ENCODE measurements at places on chromosomes 16 and 17. TPM values are rescaled to one million over a fixed set of nuclear protein-coding genes. Genes with fewer than 3 reads are reported as not detected.

DNA sequence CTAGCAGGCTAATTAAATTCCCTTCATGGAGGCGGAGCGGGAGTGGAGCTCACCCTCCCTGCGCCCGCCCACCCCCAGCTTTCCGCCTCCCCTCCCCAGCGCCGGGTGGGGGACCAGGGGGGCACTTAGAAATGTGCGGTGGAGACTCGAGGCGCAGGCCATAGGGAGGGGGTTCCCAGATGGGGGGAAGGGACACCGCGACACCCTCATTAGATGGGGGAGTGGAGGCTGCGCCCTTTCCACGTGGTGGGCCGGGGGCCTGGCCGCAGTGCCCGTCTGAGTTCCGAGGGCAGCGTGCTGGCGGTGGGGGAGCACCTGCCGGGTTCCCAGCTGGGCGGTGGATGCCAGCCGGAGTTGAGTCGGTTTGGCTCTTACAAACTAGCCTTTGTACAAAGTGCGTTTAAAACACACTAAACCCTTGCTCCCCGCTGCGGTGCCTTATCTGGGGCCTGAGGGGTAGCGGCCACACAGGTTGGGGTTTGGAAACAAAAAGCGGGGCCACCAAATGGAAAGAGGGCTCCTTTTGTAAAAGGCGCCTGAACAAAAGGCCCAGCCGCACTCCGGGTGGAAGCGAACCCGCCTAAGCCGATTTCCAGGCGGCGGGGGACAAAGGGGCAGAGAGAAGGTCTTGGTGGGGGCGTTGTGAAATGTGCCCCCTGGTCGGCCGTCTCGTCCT, 1.4 kb downstream of the GSE1 start:
- peak; percentile 19 for DNase-seq

DNA sequence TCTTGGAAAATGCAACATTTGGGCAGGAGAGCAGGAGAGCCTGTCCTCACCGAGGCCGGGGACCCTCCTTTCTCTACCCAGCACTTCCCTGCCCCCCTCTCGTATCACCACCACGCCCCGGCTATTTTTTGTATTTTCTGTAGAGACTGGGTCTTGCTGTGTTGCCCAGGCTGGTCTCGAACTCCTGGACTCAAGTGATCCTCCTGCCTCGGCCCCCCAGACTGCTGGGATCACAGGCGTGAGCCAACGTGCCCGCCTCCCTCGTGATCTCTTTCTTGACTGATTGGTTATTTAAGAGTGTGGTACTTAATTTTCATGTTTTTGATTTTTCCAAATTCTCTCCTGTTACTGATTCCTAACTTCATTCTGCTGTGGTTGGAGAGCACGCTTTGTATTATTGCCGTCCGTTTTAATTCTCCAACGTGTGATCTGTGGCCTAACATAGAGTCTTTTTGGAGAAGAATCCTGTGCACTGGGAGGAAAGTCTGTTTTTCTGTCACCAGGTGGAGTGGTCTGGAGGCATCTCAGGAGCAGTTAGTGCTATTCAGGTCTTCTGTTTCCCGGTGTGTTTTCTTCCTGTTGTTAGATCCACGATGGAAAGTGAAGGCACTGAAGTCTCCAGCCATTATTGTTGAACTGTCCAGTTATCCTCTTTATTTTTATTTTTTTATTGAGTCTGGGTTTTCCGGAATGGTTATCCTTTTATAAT, 40.4 kb downstream of the ZNF778 start:
- DNase-seq, result no peak

DNA sequence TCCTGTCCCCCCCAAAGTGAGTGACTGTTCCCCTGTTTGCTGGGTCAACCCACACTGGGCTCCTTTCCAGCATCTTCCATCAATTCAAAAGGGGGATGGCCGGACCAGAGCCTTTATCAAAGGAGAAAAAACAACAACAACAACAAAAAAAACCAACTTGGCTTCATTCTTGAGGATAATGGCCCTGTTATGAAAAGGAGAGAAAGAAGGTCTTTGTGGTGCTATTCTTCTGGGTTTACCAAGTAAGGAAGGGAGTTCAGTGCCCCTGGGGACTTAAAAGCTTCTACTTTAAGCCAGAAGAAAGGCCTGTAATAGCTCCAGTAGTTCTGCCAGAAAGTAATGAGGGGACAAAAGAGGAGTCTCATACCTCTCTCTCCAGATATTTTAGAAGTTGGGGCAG, 71.5 kb downstream of the RGS9 start:
- DNase-seq, result no peak

DNA sequence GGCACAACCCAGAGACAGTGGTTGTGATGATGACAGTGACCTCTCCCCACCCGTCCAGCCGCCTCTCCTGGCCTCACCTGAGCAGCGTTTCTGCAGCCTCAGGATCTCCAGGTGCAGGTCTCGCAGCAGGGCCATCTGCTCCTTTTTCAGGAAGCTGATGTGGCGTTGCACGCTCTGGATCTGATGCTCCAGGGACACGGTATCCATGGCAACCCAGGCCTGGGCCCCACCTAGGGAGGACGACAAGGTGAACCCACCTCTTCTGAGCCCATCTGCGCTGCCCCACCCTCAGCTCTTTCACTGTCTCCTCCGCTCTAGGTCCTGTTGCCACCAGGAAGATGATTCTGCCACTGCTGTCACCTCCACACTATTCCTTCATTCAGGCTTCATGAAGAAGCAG, 14.5 kb downstream of the CCDC92B start:
- no peak for DNase-seq

CD300A gene
- total RNA-seq, result not detected

DNA sequence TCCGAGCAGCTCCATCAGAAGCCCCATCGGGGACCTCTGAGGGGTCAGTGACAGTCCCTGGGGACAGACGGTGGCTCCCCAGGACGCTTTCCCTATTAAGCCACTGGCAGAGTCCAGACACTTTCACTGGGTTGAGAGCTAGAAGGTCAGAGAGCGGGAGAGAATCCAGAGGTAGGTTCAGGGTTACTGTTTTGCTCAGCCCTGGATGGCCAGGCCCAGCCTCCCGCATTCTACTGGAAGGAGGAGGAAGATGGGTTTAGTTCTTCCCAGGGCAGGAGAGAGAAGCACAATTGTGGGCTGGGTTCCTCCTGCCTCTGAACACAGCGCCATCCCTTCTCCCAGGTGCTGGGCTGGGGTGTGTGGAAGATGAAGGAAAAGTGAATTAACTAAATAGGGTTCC, 452.8 kb downstream of the SLC39A11 start:
- DNase-seq, result no peak

DNA sequence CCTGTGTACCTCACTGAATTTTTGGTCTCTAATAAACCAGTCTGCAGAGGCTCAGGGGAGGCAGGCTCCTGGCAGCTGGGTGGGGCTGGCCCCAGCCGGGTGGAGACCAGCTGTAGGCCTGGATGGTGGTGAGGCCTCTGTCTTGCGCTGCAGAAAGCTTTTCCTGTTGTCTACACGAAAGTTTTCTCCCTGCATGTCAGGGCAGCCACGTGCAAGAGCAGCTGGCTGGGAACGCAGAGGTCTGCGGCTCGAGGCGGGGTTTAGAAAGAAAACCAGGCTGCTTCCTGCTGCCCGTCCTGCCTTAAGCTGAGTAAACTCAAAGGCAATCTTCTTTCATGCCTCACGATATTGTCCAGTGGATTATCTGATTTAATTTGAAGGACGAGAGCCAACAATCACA, 2.4 kb downstream of the SERPINF1 start:
- DNase-seq, result no peak

TOM1L1 gene
- 157 TPM for total RNA-seq

GRCh38 chr16:9159839-9160550, 68.6 kb downstream of the HAPSTR1 start:
- peak; percentile 68 for DNase-seq

- no peak for DNase-seq
Measured at GRCh38 chr16:85648070-85648714, 35.1 kb downstream of the GSE1 start.

- DNase-seq, result peak; percentile 63
Measured at GRCh38 chr16:68396481-68396880, 51.8 kb downstream of the SMPD3 start.

DNA sequence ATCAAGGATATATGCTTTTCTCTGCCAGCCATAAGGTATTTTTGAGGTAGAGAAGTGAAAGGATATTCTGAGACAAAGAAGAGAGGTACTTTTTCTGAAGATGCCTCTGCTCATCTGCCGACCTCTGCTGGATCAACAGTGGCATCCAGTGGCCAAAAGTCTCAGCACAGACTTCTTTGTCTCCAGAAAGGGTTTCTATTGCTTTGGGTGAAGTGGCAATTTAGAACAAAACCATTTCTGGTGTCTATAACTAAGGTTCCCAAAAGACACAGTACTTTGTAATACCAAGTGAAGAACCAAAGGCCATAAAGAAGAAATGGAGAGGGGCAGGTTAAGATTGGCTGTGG, 155.2 kb upstream of the C17orf78 start:
- peak; percentile 8 for DNase-seq

DNA sequence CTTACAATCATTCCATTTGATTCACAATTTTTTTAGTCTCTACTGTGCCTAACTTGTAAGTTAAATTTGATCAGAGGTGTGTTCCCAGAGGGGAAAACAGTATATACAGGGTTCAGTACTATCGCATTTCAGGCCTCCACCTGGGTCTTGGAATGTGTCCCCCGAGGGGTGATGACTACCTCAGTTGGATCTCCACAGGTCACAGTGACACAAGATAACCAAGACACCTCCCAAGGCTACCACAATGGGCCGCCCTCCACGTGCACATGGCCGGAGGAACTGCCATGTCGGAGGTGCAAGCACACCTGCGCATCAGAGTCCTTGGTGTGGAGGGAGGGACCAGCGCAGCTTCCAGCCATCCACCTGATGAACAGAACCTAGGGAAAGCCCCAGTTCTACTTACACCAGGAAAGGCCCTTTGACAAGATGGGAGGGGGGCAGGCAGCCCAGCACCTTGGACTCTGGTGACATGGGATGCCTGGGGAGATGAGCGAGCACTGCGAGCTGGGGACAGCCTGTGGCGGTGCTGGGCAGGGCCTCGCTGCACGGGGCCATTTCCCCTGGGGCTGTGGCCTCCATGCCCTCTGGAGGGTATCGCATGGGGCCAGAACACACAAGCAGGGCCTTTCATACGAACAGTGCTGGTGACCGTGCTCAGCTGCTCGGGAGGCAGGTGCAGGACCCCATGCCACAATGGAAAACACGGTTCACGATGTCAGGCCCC, 33.9 kb downstream of the PDIA2 start:
- no peak for DNase-seq

GRCh38 chr16:50702725-50703124, 9.3 kb downstream of the NOD2 start:
- peak; percentile 29 for DNase-seq

- no peak for DNase-seq
Measured at GRCh38 chr16:67922740-67923139, 8.9 kb downstream of the CTRL start.

DNA sequence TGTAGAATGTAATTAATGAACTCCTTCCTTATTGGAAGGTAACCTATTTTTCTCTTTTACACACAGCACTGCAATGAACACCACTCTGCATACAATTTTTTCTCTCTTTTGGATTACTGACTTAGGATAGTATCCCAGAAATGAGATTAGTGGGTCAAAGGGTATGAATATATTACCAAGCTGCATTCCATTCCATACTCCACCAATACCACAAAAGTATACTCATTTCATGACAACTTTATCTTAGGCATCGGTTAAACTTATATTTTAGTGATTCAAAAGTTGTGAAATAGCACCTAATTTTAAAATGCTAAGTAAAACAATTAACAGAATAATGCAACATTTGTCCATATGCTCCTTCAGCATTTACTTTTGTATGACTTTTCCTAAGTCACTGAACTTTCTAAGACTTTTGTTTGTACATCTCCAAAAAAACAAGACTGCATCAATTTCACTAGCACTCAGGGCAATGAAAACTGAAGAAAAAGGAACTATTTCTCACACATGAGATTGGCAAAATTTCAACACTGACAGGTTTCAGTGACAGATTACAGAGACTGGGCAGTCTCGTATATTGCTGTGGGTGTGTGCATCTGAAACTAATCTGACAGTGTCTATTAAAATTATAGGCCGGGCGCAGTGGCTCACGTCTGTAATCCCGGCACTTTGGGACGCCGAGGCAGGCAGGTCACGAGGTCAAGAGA, 32.1 kb downstream of the HELZ start:
- DNase-seq, result no peak

DNA sequence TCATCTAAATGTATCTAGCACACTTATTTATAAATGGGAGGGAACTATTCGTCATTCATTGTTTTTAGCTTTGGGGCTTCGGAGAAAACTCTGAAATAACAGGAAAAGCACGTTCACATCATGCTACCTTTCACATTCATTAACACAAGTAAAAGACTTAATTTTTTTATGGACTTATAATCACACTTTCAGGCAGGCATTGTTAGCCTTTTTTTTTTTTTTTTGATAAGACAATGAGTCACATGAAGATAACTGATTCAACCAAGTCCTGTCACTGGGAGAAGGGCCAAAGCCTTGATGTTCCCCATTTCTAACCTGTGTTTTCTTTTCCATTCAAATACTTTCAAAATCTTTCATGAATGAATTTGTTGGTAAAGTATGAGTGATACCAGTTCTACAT, 631.3 kb upstream of the CA10 start:
- DNase-seq, result no peak

GRCh38 chr17:57296231-57296630, 39.9 kb downstream of the MSI2 start:
- no peak for DNase-seq

DNA sequence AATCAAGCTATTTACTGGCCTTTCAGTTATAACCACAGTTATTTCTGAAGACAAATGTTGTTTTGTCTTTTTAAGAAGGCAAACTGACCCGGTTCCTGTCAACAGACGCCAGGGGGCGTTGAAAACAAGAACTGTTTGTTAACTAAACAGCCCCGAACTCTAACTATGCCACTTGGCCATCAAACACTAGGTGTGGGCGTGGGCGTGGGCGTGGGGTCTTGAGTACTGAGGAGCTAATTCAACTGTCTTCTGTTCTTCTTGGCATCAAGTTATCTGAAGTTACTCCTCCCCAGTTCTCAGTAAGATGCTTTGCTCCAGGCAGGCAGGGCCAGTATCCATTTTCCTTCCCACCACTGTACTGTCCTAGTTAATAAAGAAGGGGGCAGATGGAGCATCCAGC, 63.3 kb upstream of the MTMR4 start:
- DNase-seq, result peak; percentile 70

DNA sequence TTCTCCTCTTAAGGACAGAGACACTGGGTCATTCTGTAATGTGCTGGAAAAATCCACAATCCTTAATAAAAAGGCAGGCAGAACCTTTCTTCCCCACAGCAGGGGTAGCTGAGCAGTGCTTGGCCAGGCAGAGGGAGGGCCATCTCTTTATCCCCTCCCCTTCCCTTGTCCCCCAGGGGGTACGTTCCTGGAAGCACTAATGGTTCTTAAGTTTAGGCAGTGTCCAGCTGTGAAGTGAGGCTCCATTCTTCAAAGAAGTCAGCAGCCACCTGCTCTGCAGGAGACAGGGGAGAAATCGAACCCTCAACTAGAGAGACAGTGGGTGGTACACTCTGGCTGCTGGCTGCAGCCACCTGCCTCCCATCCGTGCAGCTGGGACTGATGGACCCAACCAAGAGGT, 533.9 kb upstream of the CDH11 start:
- DNase-seq, result no peak

- no peak for DNase-seq
Measured at GRCh38 chr17:80050706-80051105, 14.3 kb downstream of the CCDC40 start.
